ENCODE measurements at places on chromosomes 7 and 10. TPM values are rescaled to one million over a fixed set of nuclear protein-coding genes. Genes with fewer than 3 reads are reported as not detected.

DNA sequence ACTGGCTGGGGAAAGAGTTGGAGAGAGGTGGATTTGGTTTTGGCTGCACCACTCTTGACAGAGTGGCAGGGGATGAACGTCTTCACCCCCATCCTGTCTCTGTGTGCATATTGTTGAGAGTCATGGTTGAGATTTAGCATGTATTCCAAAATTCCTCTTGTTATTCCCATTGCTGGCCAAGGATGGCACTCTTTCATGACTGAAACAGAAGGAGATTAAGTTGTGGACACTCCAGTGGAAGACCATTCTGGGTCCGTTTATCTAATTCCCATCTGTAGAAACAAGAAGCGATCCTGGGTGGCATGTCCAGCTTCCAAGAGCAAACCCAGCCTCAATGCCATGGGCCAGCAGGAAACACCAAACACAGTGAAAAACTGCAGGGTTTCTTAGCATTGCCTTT, 469.0 kb upstream of the IGFBP3 start:
- no peak for DNase-seq

DNA sequence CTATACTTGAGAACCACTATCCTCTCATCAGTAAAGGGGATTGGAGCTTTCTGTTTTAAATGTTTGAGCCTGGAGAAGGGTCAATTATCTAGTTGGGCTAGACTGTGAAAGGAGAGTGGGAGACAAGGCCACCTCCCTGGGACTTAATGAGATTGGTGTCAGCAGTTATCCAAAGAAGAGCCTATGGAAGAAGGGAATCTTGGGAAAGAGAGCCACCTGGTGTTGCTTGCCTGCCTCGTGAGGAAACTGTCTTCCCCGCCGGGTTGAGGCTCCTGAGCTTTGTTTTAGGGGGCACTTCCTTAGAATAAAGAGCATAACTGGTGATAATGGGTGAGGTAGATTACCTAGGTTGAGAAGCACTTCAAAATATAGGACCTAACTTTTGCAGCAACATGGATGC, 32.0 kb upstream of the ABCB4 start:
- no peak for DNase-seq

DNA sequence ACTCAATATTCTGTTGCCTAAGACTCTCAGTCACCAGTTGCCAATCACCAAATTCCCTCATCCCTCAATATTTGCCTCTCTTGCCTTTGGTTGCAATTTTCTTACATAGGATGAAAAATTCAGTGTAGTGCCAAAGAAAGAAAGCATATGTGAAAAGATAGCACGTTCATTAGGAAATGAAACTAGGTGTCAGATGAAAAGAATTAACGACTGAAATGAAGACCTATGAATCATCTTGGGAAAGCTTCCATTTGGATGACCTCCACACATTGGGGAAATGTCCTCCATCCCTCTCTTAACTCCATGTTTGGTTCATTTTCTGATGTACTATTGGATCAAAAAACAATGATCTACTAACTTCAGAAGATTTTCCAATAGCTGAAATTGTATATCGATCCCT, 145.1 kb upstream of the MEOX2 start:
- DNase-seq, result no peak

GRCh38 chr7:17329440-17329839, 31.0 kb downstream of the AHR start:
- DNase-seq, result no peak

Gene TRIM50
- not detected for total RNA-seq

DNA sequence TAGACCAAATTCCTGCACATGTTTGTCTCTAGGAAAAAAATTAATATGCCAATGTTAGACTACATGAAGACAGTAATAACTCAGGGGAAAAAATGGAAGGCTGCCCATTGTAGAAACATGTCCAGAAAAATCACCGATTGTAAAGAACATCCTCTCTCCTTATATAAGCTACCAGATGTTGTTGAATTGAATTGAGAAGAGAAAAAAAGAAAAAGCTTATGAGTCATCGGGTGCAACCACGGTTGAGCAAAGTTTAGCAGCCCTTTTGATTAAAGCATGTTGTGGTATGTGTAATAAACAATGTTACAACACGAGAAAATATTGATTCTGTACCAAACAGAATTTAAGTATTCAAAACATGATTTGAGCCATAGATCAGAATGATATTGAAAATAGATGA, 102.3 kb upstream of the ARHGAP21 start:
- no peak for DNase-seq

- no peak for DNase-seq
Measured at GRCh38 chr10:112227331-112227987, 43.9 kb upstream of the GPAM start.

- DNase-seq, result no peak
Measured at GRCh38 chr10:75994357-75995040, 563.1 kb downstream of the LRMDA start.

DNA sequence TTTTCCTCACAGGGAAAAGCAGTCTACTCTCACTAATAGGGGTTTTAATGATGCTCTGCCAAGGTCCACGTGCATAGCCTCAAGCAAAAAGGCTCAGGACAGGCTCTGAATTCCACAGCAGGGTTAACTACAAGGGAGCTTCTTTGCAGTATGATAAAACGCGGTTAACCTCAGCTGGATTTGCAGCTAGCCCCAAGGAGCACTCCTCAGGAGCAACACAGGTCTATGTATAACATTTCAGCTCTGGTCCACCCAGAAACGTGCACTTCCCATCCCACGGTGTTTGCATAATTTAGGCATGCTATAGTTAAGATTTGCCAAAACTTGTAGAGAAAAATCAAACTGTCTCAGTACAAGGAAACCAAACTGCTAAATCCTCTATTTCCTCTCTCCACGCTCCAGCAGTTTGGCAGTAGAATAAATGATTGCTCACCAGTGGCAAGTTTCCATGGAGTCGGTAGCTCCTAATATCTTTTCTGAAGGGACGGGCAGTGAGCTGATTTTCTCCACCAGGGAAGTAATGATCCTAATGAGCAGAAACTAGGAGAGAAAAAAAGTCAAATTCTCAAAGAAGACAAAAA, 13.1 kb upstream of the ASB4 start:
- no peak for DNase-seq

DNA sequence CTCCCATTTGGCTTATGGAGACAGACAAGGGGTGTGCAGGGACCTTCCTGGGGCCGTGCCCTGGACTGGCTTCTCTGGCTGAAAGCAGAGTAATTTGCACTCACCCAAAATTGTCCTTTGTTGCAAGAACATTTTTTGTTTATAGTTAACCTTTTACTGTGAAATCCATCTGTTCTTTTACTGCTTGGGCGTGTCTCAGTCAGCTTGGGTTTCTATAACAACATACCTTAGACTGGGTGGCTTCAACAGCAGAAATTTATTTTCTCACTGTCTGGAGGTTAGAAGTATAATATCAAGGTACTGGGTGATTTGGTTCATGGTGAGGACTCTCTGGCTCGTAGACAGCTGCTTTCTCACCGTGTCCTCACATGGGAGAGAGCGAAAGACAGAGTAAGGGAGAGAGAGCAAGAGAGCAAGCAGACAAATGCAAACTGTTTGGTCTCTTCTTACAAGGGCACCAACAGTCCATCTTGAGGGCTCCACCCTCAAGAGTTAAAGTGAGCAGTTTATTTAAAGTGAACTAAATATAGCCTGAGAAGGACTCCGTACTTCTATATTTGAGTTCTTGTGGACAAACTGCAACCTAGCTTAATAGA, 131.0 kb upstream of the NPY start:
- no peak for DNase-seq

Gene CELF2
- 111 TPM for total RNA-seq

Data from activated T-helper 1 cell treated with anti-CD3 and anti-CD28 coated beads, Interleukin-12 subunit alpha, Interleukin-12 subunit beta, Interleukin-2, Interleukin-4 antibody, amounts not matched to agents 30 ng/mL and 10 ng/mL and 1 ng/mL, durations not matched to agents 14 hours and 24 hours and 36 hours (primary cell).